Tongue (tissue), 3 donors: ENCODE measurements at places on chromosomes 2 and 18. TPM values are rescaled to one million over a fixed set of nuclear protein-coding genes. Genes with fewer than 3 reads are reported as not detected.

Gene ZNF24
- 59.2 TPM for total RNA-seq

Gene LIMS3
- 7.3 TPM for total RNA-seq

Gene FOXD4L1
- not detected for total RNA-seq

Gene ZBTB7C
- total RNA-seq: 17.8 TPM

Gene PTH2R
- total RNA-seq: 0.31 TPM

Gene MALL
- 19.2 TPM for total RNA-seq

Gene PLA2R1
- total RNA-seq: 13.0 TPM

Gene TLX2
- not detected for total RNA-seq

Gene HRH4
- 0.21 TPM for total RNA-seq

Gene CD28
- 2.4 TPM for total RNA-seq

Gene GKN2
- total RNA-seq: not detected

Gene STON1
- total RNA-seq: 13.4 TPM

Gene RNF125
- total RNA-seq: 8.0 TPM

Gene BOLL
- total RNA-seq: 2.8 TPM

Gene GPR155
- total RNA-seq: 13.3 TPM

Gene ST8SIA5
- 9.0 TPM for total RNA-seq
